ENCODE measurements at places on chromosomes 12 and 14. TPM values are rescaled to one million over a fixed set of nuclear protein-coding genes. Genes with fewer than 3 reads are reported as not detected.

KRT81 gene
- not detected for total RNA-seq

NR1H4 gene
- not detected for total RNA-seq

RD3L gene
- total RNA-seq: not detected

TMEM30B gene
- total RNA-seq: 0.07 TPM

NAV3 gene
- total RNA-seq: 6.1 TPM

SRSF9 gene
- 273 TPM for total RNA-seq

SART3 gene
- total RNA-seq: 79.0 TPM

TOMM20L gene
- total RNA-seq: not detected

FAM234B gene
- total RNA-seq: 23.1 TPM

IFI27L2 gene
- 24.7 TPM for total RNA-seq

DNA sequence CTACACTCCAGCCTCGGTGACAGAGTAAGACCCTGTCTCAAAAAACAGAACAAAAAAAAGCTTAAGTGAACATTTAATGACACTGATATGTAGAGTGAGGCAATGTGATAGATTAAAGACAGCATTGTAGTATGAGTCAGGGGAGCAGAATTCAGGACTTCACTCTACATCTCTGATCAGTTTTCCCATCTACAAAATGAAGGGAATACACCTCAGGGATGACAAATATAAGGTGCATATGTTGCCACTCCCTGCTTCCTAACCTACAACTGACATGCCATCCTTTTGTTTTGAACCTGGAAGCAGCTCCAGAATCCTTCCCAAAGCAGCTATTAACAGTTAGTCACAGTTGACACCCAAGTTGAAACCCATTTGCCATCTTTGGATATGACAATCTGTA, 30.9 kb upstream of the STRN3 start:
- no peaks in the 10 kb centered on the region for H3K27me3 ChIP-seq
- H3K4me3 ChIP-seq: no peak overlapping the region
- peaks cover 20% of the 10 kb centered on the region for H3K4me1 ChIP-seq
- no peak for DNase-seq

GRCh38 chr12:114684098-114684869, at the start of gene TBX3:
TBX3 (minus strand) TSS chr12:114684175; CDS start chr12:114683200, 975 bp downstream.
- peaks cover 41% of the 10 kb centered on the region for H3K4me1 ChIP-seq
- DNase-seq: peak; percentile 98
- no peaks in the 10 kb centered on the region for H3K36me3 ChIP-seq
- H3K27me3 ChIP-seq: peaks cover 99% of the 10 kb centered on the region
- peak within 1 kb of the TSS; percentile 45 for H3K4me3 ChIP-seq
- H3K27ac ChIP-seq: no peak within 1 kb of the TSS

GRCh38 chr12:29102741-29103140, 46.3 kb upstream of the FAR2 start:
- no peak for DNase-seq
- no peaks in the 10 kb centered on the region for H3K4me1 ChIP-seq

DNA sequence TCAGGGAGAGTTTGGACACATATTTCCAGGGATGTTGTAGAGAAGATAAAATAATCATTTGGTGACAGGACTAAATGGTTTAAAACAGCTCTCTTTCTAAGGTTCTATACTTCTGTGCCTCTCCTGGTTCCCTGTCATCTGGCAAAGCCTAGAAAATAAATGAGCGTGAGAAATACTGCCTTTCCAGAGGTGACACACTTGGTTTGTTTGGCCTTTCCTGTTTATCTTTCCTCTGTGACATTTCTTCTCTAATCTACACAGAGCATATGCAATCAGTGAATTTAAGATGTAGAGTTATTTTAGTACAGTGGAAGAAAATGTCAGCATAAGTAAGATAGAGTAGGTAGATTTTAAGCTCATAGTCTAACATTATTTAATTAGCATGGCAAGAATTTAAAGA, 22.0 kb upstream of the SSTR1 start:
- H3K27me3 ChIP-seq: peaks cover under 1% of the 10 kb centered on the region
- H3K36me3 ChIP-seq: no peaks in the 10 kb centered on the region
- H3K27ac ChIP-seq: no peak overlapping the region
- no peak for DNase-seq

- no peaks in the 10 kb centered on the region for H3K36me3 ChIP-seq
- H3K27ac ChIP-seq: no peak overlapping the region
- H3K4me3 ChIP-seq: no peak overlapping the region
- no peaks in the 10 kb centered on the region for H3K4me1 ChIP-seq
- H3K27me3 ChIP-seq: no peaks in the 10 kb centered on the region
- DNase-seq: no peak
Observed at GRCh38 chr12:64139021-64139420, 83.1 kb downstream of the KICS2 start.

DNA sequence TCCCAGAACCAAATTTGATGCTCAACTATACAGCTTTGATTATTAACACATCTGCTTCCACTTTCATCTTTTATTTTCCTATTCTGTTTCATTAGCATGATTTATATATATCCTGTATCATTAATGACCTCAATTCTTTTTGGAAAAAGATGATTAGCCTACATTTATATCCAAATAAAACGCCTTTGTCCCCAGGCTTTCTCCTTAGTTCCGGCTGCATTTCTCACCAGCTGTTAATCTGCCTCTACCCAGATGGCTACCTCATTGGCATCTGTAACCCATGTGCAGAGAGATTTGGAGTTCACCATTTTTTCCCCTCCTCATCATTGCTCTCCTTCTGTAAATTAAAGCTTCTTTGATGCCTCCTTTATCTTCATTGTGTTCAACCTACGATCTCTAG, 336.8 kb upstream of the RGS6 start:
- H3K27me3 ChIP-seq: no peaks in the 10 kb centered on the region
- no peaks in the 10 kb centered on the region for H3K36me3 ChIP-seq
- no peak for DNase-seq
- peaks cover 24% of the 10 kb centered on the region for H3K4me1 ChIP-seq
- H3K4me3 ChIP-seq: no peak overlapping the region

DNA sequence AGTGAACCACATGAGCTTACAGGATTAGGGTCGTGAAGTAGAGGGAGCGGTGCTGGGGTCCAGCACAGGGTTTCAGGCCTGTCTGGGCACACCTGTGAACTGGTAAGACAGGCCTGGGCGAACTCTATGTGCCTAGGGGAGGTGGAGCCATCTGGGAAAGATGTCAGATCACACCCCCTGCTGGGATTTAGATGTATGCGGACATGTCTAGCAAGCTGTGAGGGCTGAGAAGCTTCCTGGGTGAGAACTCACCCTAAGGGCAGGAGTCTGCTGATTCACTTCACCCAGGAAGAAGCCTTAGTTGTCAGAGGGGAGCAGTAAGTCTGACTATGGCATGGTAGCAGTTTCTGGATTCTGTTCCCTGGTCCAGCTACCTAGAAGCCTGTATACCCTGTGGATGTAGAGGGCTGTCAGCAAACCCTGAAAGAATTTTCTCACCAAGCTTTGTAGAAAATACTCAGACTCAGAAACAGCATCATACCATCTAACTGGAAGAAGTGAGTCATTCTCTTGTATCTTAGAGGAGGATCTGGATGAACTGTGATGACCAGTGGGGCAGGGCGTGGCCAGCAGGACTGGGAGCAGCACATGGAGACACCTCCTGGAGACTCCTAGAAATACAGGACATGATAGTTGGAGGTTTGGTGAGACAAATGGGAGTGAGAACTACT, 11.2 kb upstream of the PYGL start:
- no peak overlapping the region for H3K4me3 ChIP-seq
- no peak overlapping the region for H3K27ac ChIP-seq
- peak; percentile 23 for DNase-seq
- H3K36me3 ChIP-seq: no peaks in the 10 kb centered on the region

GRCh38 chr14:64723691-64724577, 19.7 kb downstream of the PLEKHG3 start:
- H3K27me3 ChIP-seq: no peaks in the 10 kb centered on the region
- peak; percentile 40 for DNase-seq
- H3K4me3 ChIP-seq: peak overlapping the region; percentile 14

GRCh38 chr14:51609251-51609954, 42.3 kb upstream of the FRMD6 start:
- no peak overlapping the region for H3K27ac ChIP-seq
- no peak for DNase-seq
- H3K4me3 ChIP-seq: no peak overlapping the region
- H3K27me3 ChIP-seq: no peaks in the 10 kb centered on the region

- no peaks in the 10 kb centered on the region for H3K36me3 ChIP-seq
- no peak overlapping the region for H3K27ac ChIP-seq
- H3K4me3 ChIP-seq: no peak overlapping the region
- DNase-seq: no peak
- peaks cover under 1% of the 10 kb centered on the region for H3K4me1 ChIP-seq
Observed at GRCh38 chr14:92692822-92693226, 55.6 kb downstream of the LGMN start.

- DNase-seq: no peak
- H3K27ac ChIP-seq: no peak overlapping the region
- no peaks in the 10 kb centered on the region for H3K27me3 ChIP-seq
- no peaks in the 10 kb centered on the region for H3K36me3 ChIP-seq
- no peak overlapping the region for H3K4me3 ChIP-seq
Observed at GRCh38 chr14:67444395-67444794, 32.4 kb upstream of the PLEK2 start.

GRCh38 chr14:55965851-55966250, 152.4 kb upstream of the PELI2 start:
- H3K27me3 ChIP-seq: no peaks in the 10 kb centered on the region
- H3K36me3 ChIP-seq: no peaks in the 10 kb centered on the region
- no peak overlapping the region for H3K27ac ChIP-seq

GRCh38 chr12:12561371-12562015, 1.2 kb downstream of the DUSP16 start:
- peak overlapping the region; percentile 99 for H3K27ac ChIP-seq
- no peaks in the 10 kb centered on the region for H3K27me3 ChIP-seq
- peaks cover 28% of the 10 kb centered on the region for H3K4me1 ChIP-seq
- H3K4me3 ChIP-seq: peak overlapping the region; percentile 85
- no peaks in the 10 kb centered on the region for H3K36me3 ChIP-seq

GRCh38 chr12:126093908-126094307, 1028.7 kb downstream of the AACS start:
- no peak overlapping the region for H3K27ac ChIP-seq
- peaks cover 3% of the 10 kb centered on the region for H3K36me3 ChIP-seq
- no peaks in the 10 kb centered on the region for H3K4me1 ChIP-seq
- H3K27me3 ChIP-seq: no peaks in the 10 kb centered on the region
- DNase-seq: peak; percentile 67
- no peak overlapping the region for H3K4me3 ChIP-seq

DNA sequence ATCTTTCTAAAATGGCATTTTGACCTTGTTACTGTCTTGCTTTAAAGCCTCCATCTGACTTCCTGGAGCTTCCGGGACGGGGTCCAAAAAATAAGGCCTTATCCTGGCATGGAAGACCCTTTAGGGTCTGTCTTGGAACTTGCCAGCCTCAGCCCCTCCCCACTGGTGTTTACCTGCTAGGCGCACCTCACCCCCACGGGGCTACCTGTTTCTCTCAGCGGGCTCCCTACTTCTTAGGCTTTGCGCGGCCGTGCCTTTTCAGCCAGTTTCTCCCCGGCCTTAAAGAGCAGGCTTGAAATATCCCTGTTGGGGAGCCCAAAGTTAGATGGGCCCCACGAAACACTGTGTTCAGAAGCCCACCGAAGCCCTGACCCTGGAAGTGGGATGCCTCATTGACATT, 5.1 kb downstream of the RTL1 start:
- H3K4me1 ChIP-seq: peaks cover 67% of the 10 kb centered on the region
- H3K4me3 ChIP-seq: no peak overlapping the region
- no peak for DNase-seq
- H3K27ac ChIP-seq: peak overlapping the region; percentile 21
- H3K27me3 ChIP-seq: no peaks in the 10 kb centered on the region

- H3K27ac ChIP-seq: no peak overlapping the region
- no peak overlapping the region for H3K4me3 ChIP-seq
- H3K4me1 ChIP-seq: no peaks in the 10 kb centered on the region
- H3K36me3 ChIP-seq: no peaks in the 10 kb centered on the region
Observed at GRCh38 chr14:21019366-21019765, 5.5 kb downstream of the NDRG2 start.

DNA sequence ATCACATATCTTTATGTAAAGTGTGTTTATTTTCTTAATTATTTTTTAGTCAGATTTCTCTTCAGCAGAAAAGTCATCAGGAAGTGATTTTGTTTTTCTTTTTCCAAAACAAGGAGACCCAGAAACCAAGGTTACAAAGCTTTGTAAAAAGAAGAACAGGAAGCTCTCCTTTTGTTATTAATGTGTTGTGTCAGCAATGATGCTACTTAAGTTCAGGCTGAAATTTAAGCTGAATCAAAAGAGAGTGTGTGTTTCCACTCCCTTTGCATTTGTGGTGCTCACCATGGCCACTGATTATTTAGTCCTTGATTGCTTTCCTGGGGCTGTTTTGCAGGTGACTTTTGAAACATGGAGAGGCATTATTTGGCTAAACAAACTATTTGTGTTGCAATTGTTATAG, 155.3 kb upstream of the ATP2B1 start:
- H3K27ac ChIP-seq: no peak overlapping the region
- no peaks in the 10 kb centered on the region for H3K27me3 ChIP-seq
- peaks cover 32% of the 10 kb centered on the region for H3K4me1 ChIP-seq
- no peaks in the 10 kb centered on the region for H3K36me3 ChIP-seq
- DNase-seq: no peak
- H3K4me3 ChIP-seq: no peak overlapping the region

DNA sequence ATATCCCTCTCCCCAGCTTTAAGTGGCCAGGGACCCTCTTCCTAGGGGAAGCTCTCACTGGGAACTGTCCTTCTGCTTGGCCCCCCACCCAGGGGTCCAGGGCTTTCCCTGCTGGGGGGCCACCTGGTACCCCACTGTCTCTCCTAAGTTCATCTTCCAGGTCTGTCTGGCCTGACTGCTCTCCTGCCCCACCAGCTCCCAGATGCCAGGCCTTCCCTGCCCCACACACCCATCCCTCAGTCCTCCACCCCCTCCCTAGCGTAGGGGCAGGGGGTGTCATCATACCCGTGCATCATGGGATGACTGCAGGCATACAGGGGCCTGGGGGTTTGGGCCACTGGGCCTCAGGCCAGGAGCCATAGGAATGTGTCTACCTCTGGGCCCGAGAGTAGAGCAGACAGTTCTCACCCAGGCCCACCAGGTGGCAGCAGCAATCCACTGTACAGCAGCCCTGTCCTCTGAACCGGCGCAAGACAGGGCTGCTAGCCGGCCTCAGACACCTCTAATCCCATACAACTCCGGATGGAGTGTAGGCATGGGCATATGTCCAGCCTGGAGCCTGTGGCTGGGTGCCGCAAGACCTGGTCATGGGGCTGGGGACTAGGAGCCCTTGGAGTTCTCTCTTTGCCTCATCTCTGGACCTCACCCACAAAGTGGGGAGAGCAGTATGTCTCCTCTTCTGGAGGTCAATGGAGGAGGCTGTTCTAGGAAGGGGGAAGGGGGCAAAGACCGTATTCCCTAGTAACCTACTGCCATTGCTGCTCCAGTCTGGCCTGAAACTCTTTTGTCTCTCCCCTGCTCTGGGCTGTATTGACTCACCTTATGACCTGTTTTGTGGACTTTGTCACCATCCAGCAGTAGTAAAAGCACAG, 10.0 kb upstream of the SMARCD1 start:
- no peak overlapping the region for H3K4me3 ChIP-seq
- H3K4me1 ChIP-seq: no peaks in the 10 kb centered on the region
- no peak overlapping the region for H3K27ac ChIP-seq
- peak; percentile 92 for DNase-seq
- no peaks in the 10 kb centered on the region for H3K36me3 ChIP-seq

All from neural progenitor cell (in vitro differentiated cells).